ENCODE measurements at places on chromosomes 7 and 10.
A peak's percentile ranks its signal among the peaks of the same experiment; 100 is the strongest.

DNA sequence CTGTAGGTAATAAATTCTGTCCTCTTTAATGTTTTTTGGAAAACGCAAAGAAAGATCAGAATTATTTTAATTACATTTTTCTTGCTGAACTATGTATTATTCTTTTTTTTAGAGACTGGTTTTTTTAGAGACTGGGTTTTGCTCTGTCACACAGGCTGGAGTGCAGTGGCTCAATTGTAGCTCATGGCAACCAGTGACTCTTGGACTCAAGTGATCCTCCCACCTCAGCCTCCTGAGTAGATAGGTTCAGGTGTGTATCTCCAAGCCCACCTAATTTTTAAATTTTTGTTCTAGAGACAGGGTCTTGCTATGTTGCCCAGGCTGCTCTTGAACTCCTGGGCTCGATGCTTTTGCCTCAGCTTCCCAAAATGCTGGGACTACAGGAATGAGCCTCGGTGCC is 5.3 kb upstream of the DENND10 start:
- DNase-seq, result no peak

- no peak for DNase-seq
Observed at GRCh38 chr10:129501652-129502436, 34.8 kb downstream of the MGMT start.

DNA sequence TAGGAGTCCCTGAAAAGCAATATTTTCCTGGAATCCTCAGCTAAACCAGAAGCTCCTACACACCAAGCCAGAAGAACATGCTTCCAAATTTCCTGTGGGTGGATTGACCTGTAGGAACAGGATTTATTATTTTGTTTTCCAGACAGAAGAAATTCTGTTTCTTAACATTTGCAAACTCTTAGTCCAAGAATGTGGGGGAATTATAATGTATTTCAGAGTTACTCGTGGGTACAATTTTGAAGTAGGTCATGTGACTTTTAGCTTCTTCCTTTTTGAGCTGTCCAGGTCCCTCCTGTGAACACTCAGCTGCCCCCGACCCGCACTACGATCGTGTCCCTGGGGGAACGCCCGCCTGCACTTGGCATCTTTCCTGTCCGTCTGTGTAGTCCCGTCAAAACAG is 27.7 kb upstream of the VIPR2 start:
- DNase-seq, result no peak

GRCh38 chr10:11298116-11298515 is 280.4 kb downstream of the CELF2 start:
- DNase-seq, result no peak

GRCh38 chr10:20993830-20994527 is 96.9 kb upstream of the NEBL start:
- DNase-seq, result no peak

DNA sequence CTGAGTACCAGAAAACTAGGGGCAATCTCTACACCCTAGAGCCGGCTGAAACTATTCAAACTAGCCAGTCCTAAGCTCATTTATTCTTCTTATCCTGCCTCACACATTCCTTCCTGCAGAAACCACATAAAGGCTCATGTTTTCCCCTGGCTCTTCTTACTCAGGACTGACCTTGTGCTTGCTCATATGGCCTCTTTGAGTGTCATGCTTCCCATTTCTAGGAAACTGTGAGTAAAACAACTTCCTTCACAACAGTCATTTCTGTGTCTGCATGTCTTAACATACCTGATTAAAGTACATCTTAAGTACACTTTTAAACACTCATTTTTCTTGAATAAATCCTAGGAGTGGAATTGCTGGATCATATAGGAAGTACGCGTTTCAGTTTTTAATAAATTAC is 52.3 kb upstream of the KIAA1217 start:
- DNase-seq, result no peak

DNA sequence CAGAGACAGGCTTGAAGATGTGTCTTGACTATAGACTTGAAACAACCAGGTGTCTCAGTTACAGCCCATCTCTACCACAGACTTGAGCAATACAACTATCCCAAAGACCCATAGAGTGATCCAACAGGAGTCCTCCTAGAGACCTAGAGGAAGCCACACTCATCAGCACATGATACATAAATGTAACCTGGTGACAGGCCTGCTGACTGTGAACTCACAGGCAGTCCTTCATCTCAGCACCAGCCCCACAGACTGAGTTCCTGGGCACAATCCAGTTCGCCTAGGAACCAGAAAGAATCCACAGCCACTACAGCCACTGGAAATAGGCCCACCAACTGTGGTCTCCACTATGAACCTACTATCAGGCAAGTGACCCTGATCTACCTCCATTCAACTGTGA is 121.3 kb downstream of the MACC1 start:
- DNase-seq, result no peak

GRCh38 chr7:107025449-107026103 is 18.9 kb upstream of the PRKAR2B start:
- no peak for DNase-seq

DNA sequence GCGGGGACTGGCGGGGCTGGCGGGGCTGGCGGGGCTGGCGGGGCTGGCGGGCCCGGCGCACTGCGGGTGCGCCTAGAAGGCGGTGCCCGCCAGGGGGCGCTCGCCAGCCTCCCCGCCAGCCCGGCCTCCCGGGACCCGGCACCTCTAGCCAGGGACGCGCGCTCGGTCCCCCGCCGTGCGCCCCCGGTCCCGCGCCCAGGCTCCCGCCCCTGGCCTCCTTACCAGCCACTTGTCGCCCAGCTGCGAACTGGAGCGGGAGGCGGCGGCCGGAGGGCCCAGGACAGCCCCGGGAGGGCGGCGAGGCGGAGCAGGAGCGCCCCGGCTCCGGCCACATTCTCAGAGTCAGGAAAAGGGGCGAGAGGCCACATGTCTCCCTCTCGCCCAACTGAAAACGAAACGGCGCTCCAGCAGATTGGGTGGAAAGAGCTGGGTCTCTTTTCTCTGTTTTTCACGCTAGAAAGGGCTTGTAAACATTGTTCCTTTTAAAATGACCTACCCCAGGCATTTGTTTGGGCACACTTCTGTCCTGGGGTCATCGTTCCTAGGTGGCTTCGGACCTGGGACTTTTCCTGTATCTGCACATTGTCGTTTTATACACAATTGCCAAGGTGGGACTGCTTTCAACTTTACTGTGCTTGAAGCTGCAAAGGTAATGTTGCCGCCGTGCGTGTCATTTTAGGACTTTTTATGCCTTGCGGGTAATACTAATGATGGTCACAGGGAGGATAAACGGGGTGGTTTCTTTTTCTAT is 378 bp upstream of the PRKCQ start:
- no peak for DNase-seq

DNA sequence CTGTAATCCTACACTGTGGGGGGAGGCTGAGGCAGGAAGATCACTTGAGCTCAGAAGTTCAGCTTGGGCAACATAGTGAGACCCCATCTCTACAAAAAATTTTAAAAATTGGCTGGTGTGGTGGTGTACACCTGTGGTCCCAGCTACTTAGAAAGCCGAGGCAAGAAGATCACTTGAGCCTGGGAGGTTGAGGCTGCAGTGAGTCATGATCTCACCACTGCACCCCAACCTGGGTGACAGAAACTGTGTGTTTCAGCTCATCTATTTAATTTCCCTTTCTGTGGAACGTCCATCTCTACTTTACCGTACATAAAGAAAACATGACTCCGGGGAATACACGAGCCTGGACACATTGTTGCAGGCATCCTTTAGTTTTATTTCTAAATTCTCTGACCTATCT is 354.6 kb upstream of the PLXDC2 start:
- DNase-seq, result no peak

GRCh38 chr10:91816981-91817380 is 18.8 kb downstream of the TNKS2 start:
- DNase-seq, result no peak

GRCh38 chr7:101924171-101924570 is 106.7 kb downstream of the CUX1 start:
- no peak for DNase-seq

DNA sequence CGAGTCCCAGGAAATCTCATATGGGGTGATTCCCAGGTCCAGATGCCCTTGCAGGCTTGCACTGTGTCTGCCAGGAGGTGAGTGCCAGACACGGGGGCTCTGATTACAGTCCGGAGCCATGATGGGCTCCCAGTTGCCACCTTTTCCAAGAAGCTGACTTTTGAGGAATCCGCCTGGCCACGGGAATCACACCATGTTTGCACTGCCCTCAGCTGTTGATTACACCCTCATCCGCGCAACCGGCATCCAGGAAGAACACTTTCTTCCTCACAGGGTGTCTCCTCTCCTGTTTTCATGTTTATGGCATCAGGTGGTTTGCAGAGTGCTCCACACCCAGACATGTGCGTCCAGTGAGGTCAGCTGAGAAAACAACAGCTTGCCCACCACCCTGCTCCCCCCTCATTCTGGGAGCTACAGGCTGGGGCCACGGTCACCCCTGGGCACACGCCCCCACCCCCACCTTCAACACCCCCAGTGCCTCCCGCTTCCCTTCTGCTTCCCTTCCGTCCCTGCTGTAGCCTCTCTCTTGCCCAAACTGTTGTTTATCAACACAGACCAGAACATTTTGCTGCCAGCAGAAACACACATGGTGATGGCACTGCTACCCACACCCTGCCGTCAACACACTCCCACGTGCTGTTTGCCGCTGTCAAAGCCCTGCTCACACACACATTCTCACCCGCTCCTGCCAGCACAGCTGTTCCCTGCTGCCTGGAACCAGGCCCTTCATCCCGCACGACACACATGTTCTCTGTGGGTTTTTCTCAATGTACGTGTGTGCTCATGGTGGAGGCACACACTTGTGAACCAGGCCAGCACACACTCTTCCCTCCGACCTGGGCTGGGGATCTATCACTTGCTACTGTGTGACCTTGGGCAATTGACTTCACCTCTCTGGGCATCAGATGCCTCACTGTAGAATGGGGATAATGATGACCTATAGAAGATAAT is 35.8 kb downstream of the DDIT4 start:
- DNase-seq, result no peak

- DNase-seq, result no peak
Observed at GRCh38 chr10:105356626-105357025, 715.5 kb downstream of the SORCS3 start.

GRCh38 chr7:54864663-54865062 is 105.7 kb upstream of the SEC61G start:
- no peak for DNase-seq

- no peak for DNase-seq
Observed at GRCh38 chr10:64733980-64734379, 1212.8 kb downstream of the REEP3 start.

DNA sequence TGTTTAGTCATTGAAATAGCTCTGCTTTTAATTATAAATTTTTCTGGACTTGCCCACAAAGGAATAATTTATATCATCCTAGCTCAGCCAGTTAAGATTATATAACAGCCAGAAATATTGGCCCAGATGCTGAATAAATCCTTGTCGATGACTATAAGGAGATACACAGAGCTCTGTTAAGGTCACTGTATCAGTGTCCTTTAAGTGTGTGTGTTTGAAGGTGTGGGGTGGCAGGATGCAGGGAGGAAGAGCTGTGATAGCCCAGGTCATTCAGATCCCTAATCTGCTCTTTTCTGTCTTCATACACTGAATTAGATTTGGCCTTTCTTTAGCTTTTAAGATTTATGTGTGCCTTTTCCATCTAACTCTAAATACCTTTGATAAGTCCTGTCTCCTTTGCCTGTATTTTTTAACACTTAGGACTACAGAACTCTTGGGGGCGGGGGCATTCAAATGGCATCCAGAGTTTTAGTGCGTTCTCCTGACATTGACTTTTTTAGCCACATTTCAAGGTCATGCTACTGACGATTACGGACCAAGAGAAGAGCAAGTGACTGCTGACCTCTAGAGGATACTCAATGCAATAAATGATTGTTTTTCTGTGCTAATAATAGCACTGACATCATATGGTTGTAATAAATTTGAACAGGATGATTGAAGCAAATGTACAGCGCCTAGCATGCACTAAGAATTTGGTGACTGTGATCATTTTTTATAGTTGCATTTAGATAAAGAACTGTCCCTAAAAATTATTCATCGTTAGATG is 172.3 kb downstream of the CACNB2 start:
- DNase-seq, result peak; percentile 23

- no peak for DNase-seq
Observed at GRCh38 chr7:48481235-48481634, 310.0 kb downstream of the ABCA13 start.

GRCh38 chr7:54932818-54933543 is 85.8 kb upstream of the EGFR start:
- DNase-seq, result peak; percentile 41

DNA sequence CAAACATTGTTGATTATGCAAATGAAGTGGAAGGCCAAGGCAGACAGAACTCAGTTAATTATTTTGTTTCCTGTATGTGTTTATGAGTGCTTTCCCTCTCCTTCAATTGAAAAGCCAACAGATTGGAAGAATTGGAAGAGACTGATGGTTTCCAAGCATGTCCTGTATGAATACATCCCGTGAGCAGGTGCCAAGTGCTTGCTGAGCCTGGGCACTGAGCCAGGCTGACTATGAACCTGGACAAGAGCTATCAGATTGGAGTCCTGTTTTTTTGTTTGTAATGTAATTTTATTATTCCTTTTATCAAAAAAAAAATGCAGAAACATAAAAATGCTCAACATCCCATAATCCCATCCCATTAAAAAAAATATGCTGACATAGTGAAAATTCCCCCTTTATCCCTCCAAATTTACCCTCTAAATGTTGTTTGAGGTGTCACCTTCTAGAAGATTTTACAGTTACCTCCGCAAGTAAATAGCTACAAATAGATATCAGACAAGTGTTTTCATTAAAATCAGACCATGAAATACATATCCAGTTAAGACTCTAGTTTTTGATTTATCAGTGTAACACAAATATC is 449.5 kb downstream of the GRID1 start:
- no peak for DNase-seq

All from DMS 273 treated with DMSO at 0.1 percent for 48 hours (cell line).